ENCODE measurements at places on chromosomes 2 and 18. TPM values are rescaled to one million over a fixed set of nuclear protein-coding genes. Genes with fewer than 3 reads are reported as not detected.
A peak's percentile ranks its signal among the peaks of the same experiment; 100 is the strongest.

The STON1 gene
- 25.0 TPM for total RNA-seq

- no peak for DNase-seq
These were observed 158.3 kb downstream of the GLI2 start for GRCh38 chr2:120893811-120894584.

DNA sequence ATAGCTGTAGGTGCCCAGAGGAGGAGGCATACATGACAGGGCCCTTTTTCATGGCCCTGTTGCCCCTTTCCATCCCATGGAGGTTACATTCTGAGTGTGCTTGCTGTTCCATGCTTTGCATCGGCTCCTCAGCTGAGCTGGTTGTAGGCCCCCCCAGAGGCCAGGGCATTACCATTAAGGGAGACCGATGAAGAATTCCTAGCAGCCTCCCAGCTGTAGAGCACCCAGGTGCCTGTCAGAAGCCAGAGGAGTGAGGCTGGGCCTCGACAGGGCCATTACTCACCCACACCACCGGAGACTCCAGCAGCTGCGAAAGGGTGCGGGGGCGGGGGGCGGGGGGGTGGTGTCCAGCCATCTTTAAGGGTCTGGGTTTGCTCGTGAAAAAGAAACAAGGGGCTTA lies 72.2 kb downstream of the GALNT14 start:
- DNase-seq: no peak

- no peak for DNase-seq
These were observed 84.2 kb downstream of the MALT1 start for GRCh38 chr18:58755304-58756010.

DNA sequence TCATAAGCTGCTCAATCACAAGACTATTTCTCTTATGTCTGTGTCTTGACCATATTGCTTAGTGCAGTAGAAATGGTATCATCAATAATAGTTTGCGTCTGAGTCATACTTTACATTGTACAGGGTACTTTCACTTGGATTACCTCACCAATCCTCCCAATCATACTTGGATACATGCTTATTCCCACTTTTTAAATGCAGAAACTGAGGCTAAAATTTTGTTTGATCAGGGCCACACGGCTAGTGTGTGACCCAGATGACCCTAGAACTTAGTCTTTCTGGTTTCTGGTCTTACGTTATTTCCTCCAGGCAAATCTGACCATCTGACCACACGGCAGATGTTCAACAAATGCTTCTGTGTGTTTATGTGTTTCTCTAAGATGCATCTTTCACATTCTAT lies 23.8 kb upstream of the CCL20 start:
- peak; percentile 74 for DNase-seq

The LOXHD1 gene
- under 0.01 TPM for total RNA-seq

DNA sequence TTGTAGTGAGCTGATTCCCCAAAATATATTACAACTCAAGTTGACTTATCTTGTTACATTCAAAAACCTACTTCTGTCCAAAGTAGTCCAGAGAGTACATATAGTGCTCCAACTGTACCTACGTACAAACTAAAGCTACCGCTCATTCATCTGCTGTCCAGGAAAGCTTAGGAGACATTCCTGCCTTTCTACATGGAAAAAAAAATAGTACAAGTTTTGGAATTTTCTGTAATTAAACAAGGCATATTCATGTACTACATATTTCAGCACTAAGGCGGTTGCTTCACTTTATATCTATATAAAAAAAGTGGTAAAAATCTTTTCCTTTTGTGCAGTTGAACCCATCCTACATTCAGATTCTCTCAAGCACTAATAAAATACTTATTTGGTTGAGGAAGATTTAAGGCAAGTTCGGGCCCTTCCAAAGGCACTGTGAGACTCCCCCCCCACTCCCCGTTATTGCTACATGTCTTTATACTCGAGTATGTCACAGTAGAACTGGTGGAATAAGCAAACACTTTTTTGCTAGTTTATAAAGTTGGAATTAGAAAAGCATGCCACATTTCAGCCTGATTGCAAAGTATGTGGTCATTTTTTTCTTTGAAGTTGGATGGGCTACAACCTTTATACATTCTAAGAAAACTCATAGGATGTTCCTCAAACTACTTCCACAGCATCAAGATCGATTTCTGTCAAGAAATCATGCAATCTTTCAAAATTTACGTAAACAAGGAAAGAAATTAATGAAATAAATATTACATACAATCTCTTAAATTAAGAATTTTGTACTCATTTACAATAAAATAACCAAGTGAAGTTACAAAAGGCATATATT lies 3.7 kb downstream of the ZFP36L2 start:
- DNase-seq: peak; percentile 58

The SCG2 gene
- total RNA-seq: 0.97 TPM

- no peak for DNase-seq
These were observed 24.0 kb downstream of the SERPINB7 start for GRCh38 chr18:63799189-63799588.

The ALKAL2 gene
- total RNA-seq: not detected

DNA sequence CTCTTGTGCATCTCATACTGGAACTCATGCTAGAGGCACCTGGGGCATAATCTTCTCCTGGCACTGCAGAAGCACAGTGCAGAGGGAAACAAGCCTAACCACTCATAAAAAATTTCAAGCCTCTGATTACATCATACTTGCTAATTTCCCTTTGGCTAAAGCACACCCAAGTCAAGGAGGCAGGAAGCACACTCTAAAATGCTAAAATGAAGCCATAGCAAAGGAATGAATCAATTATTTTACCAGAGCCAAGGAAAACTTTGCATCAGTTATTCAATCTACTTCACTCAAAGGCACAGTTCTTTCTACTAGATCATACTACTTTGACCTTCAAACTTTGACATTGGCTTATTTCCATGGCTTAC lies 79.6 kb upstream of the SPOPL start:
- DNase-seq: peak; percentile 55

DNA sequence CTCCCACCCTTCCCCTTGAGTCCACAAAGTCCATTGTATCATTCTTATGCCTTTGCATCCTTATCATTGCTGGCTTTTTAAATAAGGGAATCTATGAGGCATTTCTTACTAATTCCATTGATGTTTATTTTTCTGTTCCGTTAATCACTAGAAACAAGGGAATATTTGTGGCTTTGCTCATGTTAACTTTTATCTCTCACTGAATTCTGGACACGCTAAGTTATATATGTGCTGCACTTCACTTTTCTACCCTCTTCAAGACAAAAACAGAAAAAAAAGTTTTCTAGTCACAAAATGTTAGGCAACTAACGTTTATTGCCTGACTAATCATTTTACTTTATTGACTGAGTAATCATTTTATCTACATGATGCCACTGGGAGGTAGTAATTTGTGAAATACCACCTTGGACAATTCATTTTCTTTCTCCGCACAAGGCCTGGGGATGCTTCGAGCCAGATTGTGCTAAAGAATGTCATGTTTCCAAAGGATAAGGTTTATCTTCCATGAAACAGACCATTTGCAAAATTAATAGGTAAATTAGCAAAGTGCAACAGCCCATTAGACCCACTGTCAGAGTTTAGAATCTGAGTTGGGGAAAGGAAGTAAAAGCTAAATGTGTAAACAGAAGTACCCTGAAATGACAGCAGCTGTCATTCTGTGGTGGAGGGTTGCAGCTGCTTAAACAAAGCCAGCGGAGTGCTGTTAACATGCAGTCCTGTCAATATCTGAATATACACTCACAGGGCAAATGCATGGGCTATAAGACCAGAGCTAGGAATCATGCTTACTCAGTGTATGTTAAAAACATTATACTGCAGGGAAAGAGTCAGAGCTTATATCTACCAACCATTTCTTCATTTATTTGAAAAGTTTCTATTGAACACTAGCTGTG lies 658.7 kb downstream of the CNTNAP5 start:
- DNase-seq: no peak

- no peak for DNase-seq
These were observed 56.6 kb downstream of the KCTD18 start for GRCh38 chr2:200453142-200453852.

DNA sequence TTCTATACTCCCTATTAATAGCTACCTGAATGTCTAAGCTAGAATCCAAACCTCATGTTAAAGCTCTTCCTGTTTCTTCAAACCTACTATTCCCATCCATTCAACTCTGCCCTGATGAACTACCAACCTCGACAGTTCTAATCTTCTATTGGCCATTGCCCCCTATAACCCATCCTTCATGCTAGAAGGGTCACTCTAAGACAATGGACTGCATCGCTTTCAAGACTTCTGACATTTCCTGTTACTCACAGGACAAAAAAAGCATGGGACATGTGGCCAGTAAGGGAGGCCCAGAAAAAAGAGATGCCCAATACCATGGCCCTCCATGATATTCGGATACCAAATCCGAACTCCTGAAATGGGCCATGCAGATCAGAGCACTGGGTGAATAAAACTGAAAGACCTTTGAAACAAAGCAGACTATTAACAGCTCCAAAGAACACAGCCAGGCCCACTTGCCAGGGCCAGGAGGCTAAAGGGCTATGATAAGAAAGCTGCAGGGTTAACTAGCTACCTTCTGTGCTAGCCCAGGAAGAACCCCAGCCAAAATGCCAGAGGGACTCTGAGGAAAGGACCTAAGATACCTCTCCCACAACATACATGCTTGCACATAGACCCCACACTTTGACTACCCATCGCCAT lies 4.5 kb downstream of the B4GALT6 start:
- no peak for DNase-seq

GRCh38 chr2:121475811-121476571 lies 54.7 kb upstream of the RNU4ATAC start:
- DNase-seq: no peak

DNA sequence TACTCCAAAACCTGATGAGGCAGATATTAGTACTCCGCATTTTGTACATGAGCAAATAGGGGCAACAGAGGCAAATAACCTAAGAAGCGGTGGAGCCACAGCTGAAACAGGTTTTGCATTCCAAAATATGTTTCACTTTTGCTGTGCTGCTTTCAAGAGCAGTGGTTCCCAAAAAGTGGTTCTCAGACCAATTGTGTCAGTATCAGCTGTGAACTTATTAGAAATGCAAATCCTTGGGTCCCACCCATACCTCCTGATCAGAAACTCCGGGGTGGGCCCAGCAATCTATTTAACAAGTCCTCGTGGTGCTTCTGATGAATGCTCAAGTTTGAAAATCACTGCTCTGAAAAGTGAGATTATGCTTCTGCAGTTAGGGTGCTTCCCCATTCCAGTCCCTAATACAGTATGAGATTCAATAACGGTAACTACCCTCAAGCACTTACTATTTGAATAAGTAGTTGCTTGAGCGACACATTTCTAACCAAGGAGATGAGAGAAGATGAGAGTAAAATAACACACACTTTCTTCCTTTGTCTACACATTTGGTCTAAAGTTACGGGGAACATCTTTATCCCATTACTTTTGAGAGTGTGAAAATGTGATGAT lies 17.8 kb upstream of the TCF4 start:
- no peak for DNase-seq

The ALPP gene
- not detected for total RNA-seq

DNA sequence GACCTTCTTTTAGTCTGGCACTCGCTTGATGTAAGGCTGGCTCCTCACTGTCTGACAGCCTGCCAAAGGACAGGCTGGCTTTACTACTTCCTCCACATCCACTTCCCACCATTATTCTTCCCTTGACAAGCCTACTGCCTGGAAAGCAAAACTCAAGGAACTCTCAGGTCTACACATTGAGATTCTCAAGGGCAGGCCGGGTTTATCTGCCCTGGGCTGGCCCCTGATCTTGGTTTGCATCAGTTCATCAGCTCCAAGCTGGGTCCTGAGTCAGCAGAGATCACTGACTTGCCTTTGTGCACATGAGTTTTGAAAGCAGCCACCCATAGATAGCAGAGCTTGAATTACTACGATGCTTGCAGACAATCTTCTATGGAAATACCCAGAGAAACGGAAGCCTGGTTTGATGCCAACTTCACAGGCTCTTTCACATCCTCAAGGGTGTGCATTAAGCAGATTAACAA lies 53.9 kb downstream of the KCTD18 start:
- DNase-seq: peak; percentile 21

The GAL3ST2 gene
- total RNA-seq: 0.43 TPM

The PTPRN gene
- total RNA-seq: 0.86 TPM

- DNase-seq: no peak
These were observed 3.7 kb upstream of the CRYBA2 start for GRCh38 chr2:218996937-218997336.

DNA sequence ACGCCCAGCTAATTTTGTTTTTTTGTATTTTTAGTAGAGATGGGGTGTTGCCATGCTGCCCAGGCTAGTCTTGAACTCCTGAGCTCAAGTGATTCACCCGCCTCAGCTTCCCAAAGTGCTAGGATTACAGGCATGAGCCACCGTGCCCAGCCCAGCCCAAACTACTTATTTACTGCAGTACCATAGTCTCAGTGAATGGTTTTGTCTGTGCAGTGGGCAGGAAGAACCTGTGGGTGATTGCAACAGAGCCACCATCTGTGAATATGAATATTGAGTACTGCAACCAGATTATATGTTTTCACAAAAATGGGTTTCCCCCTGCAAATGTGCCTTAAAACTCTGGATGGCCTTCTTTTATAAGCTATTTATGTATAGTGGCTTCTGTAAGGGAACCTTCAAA lies 9.1 kb downstream of the MPPE1 start:
- DNase-seq: no peak

- no peak for DNase-seq
These were observed 147.6 kb downstream of the RTP5 start for GRCh38 chr2:242017086-242017485.

GRCh38 chr2:237060534-237061312 lies 25.0 kb upstream of the COPS8 start:
- peak; percentile 68 for DNase-seq

DNA sequence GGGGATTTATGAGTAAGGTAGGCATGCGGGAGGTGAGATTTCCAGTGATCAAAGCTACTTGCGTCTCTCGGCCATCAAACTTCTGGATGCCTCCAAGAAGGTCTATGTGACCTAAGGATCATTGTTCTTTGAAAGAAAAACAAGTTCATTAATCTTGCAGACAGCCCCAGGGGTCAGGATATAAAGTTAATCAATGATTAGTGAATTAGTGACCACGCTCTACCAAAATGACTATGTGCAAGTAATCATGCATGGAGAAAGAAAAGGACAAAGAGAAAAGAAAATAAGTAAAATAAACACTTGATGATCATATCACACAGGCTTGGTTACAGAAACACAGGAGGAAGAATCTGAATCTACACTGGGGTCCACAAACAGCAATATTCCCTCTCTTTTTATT lies 42.5 kb upstream of the BCL11A start:
- no peak for DNase-seq

The CCDC74A gene
- total RNA-seq: 4.7 TPM

- no peak for DNase-seq
These were observed 134.2 kb upstream of the HS6ST1 start for GRCh38 chr2:128452536-128453530.
